ENCODE measurements at places on chromosomes 6 and 20.
A peak's percentile ranks its signal among the peaks of the same experiment; 100 is the strongest.

- DNase-seq, result no peak
These were observed 170.7 kb downstream of the SLC16A10 start for GRCh38 chr6:111258010-111258409.

GRCh38 chr6:114172576-114173260 is 170.1 kb downstream of the HS3ST5 start:
- DNase-seq, result no peak

DNA sequence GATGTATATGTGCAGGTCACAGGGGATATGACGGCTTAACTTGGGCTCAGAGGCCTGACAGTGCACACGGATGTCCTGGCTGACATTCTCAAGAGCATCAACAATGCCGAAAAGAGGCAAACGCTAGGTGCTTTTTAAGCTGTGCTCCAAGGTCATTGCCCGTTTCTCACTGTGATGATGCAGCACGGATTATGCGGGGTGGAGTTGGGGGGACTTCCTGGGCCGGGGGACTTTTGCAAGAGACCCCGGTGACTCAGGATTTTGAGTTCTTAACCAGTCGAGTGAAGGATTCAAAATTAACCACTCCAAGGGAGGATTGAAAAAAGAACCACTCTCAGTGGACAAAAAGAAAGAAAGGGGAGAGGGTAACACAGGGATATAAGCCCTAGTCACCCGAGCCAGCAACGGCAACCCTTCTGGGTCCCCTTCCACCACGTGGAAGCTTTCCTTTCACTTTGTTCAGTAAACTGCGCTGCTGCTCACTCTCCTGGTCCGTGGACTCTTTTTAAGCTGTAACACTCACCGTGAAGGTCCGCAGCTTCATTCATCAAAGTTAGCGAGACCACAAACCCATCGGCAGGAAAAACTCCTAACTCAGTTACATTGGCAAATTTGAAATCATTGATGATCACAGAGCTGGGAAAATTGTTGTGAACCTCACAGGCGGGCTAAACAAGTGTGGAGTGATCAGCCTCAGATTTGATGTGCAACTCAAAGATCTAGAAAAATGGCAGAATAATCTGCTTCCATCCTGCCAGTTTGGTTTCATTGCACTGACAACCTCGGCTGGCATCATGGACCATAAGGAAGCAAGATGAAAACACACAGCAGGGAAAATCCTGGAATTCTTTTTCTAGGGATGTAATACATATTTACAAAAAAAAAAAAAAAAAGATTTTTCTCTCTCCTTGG is 199.3 kb downstream of the ARID1B start:
- no peak for DNase-seq

DNA sequence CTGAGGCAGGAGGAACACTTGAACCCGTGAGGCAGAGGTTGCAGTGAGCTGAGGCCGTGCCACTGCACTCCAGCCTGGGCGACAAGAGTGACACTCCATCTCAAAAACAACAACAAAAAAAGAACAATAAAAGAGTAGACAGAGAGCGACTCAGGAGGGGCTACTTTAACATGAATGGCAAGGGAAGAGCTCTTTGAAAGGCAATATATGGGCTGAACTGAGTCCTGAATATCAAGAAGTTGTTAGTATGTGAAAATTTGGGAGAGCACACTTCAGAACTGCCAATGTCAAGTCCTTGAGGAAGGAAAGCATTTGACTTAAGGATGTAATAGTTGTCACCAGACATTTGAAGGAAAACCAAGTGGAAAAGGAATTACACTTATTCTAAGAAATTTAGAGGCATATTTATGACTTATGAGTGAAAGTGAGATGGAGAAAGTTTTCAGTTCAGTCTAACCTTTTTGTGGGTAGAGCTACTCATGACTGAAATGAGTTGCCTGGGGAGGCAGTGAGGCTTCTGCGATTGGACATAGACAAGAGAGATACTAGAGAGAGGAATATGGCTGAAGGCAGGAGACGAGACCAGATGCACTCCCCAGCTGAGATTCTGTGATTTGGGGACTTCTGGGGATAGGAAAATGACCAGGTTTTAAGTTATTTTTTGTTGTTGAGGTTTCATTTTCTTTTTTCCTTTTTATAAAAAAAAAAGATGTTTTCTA is 48.6 kb upstream of the SLC16A10 start:
- peak; percentile 7 for DNase-seq

DNA sequence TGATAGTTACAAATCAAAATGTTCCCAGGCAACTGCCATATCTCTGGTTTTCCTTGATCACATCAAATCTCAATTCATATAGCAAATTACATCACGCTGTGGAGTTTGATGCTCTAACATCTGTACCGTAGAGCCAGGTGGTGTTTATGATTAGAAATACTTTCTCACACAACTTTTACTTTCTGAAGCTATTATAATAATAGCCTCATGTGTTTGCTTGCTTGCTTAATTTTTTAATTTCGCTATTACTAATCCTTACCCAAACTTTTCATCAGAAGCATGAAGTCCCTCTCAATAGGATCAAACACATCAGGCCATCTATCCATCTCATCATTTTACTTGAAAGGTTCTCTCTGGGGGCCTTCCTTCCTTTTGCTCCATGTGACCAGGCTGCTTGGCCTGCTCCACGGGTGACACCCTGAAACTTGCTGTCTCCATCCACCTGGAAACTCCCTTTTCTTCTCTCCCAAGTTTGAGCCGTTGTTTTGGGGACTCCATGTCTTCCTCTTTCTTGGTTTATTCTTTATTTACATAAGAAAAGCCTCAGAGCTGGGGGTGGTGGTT is 75.4 kb downstream of the ADAT2 start:
- DNase-seq, result no peak

DNA sequence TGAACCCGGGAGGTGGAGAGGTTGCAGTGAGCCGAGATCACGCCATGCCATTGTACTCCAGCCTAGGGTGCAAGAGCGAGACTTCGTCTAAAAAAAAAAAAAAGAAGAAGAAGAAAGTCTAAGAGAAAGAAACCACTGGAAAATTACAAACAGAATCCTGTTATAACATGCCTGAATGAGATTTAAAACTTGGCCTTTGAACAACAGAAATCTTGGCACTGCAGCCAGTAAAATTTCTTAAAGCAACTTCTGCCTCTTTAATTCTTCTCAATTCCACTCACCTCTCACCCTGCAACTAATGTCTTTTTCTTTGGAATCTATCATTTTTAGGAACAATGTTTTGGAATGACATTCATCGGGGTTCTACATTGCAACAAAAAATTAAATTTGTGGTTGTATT is 26.3 kb downstream of the PM20D2 start:
- no peak for DNase-seq

DNA sequence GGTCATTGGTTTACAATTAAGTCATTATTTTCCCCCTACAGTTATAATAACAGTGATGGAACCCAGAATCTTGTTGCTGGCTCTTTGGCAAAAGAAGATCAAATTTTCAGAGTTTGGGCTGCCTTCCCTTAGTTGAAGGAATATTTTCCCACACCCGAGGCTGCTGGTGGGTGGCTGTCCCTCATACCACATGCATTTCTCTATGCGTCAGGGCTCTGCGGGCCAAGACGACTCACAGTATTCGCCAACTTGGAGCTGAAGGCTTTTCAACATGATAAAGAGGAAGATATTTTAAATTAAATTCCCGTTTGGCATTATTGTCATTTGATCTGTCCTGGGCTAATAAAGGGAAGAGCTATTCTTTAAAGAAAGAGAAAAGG is 102.2 kb upstream of the SASH1 start:
- DNase-seq, result no peak

DNA sequence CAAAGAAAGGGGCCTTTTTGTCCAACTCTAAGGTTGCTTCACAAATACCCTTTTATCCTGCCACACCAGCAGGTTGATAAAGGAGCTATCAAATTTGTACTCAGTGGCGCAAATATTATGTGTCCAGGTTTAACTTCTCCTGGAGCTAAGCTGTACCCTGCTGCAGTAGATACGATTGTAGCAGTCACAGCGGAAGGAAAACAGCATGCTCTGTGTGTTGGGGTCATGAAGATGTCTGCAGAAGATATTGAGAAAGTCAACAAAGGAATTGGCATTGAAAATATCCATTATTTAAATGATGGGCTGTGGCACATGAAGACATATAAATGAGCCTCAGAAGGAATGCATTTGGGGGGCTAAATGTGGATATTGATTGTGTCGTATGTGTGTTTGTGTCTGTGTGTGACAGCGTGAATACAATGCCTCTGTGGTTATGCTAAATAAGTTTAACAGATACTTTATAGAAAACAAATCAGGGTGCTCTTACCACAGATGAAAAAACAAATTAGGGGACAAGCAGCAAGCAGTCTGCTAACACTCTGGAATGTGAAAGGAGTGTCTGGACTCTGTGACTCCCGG is 33.6 kb downstream of the HM13 start:
- no peak for DNase-seq

DNA sequence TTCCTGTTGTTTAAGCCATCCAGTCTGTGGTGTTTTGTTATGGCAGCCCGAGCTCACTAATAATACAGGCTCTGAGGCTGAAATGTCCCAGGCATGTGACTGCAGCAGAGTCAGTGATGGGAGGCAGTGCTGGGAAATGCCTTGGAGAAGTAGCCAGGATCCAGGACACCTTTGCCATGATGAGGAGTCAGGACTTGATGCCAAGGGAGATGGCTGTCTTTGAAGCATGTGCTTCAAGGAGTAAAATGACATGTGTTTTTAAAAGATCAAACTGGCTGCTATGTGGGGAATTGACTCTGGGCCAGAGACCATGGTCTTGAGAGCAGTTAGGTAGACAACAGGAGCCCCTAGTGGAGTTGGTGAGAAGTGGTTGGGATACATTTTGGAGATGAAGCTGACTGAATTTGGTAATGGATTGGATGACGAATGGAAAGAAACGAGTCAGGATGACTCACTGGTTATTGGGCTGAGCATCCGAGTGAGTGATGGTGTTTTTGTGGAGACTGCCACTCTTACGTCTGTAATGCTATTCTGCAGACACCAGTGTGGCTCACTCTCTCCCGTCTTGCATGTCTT is 322.2 kb downstream of the PLCB1 start:
- peak; percentile 0 for DNase-seq

- DNase-seq, result no peak
These were observed 2.4 kb downstream of the SLC29A1 start for GRCh38 chr6:44225579-44226325.

GRCh38 chr6:26525838-26526237 is 12.3 kb upstream of the HMGN4 start:
- no peak for DNase-seq

DNA sequence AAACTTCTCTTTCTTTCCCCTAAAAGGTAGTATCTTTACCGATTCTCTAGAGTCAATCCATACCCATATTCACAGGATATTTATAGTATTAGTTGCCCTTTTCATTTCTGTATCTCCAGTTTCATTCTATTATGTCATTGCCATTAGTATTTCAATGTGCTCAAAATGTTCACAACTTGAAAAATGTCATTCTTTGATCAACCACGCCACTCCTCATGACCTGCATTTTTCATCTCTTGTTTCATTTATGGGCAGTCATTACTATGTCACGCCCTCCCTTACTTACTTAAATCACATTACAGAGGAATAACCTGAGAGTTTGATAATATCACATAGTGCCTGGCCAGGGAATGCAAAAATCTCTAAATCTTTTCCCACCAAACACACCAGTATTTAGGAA is 427.3 kb upstream of the GJE1 start:
- no peak for DNase-seq

- DNase-seq, result no peak
These were observed 73.2 kb downstream of the VEGFA start for GRCh38 chr6:43843097-43843645.

DNA sequence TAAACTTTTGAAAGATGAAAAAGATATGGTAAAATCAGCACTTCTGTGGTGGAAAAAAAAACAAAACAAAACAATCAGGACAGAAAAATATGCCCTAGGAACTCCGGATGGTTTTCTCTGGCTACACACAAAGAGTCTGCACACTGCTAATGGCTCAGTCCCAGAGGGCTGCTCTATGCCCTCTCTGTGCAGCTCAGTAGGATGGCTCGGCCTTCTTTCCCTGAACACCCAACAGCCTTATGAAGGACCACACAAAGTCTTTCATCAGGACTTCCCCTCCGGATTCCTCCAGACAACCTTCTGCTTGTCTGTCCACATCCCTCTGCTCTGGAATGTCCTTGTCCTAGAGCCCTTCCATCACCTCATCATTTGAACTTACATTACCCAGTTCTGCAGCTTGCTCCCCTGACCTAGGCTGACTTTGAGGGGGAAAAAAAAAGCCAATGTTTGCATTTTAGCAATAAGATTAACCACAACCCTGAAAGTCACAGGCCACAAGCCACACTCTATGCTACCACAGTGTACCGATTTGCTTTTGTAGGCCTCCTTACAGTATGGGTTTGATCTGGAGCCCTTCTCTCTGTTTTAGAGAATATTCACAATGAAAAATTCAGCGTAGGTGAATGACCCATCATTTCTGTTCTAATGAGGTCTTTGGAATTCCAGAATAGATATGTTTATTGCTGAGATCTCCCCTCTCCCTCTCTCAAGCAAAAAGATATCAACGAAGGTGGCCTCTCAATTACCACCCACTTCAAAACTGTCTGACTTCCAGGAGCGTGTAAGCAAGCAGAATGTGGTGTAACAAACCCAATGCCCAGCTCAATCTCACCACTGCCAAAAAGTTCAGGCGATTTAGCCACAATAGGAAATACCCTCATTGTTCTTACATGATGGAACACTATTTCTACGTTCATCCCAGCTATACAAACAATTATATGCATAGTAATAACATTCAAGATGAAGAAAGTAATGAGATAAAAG is 164.0 kb downstream of the GMDS start:
- DNase-seq, result peak; percentile 27

Measured in stimulated activated CD8-positive, alpha-beta memory T cell treated with anti-CD3 and anti-CD28 coated beads, Interleukin-15, amount 100 ng/mL, for 48 hours (primary cell).